ENCODE measurements at places on chromosomes 1 and 21.

GRCh38 chr1:231106347-231106746 lies 55.5 kb upstream of the TRIM67 start:
- DNase-seq = no peak

DNA sequence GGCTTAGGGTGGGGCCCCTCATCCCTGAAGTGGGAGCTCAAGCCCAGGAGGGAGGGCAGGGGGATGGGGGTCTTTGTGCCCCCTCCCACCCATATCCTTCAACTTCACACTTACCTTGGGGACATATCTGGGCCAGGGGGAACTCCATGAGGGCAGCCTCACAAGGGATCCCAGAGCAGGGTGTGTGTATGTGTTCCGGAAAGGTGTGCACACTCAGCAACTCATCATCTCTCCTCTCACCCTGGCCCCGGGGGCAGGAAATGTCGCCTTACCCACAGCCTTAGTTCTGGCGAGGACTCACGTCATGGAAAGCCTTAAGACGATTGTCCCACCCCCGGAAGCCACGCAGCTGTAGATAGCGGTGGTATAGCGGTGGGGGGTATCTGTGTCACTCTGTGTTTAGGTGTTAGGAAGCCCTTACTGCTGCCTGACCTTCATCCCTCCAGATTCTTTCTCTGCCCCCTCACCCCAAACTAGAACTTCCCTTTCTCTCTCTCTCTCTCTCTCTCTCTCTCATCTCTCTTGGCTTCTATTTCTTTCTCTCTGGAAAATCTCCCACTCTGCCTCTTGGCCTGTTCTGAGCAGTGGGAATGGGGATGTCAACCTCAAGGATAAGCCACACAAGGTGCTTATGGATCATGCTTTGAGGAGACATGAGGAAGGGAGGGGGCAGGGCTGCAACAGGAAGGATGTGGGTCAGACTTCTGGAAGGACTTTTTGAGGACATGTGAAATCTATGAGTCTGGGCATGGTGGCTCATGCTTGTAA lies at the start of gene SH2D2A:
TSS of gene SH2D2A (minus strand) at position 288 of the 768 bp plus-strand sequence. CDS start at position 148, 140 bp downstream.
- DNase-seq = peak; percentile 90

DNA sequence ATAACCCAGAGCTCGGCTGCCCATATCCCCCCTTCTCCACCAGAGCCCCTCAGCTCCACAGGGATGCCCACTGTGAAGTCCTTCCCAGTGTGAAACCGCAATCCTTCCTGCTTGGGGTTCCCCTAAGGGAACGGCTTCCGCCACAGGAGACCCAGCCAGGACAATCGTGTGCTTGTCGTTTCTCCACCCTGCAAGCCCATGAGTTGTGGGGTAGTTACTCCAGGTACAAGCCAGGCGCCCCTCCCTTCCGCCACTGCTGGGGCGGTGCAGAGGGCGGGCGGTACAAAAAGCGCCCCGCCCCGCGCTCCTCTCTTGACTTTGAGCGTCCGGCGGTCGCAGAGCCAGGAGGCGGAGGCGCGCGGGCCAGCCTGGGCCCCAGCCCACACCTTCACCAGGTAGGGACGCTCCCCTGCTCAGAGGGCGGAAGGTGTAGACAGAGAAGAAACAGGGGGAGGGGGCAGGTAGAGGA lies at the start of gene TINAGL1:
TSS of gene TINAGL1 (plus strand) at position 315 of the 469 bp plus-strand sequence. CDS start 634 bp downstream, outside the sequence.
- no peak for DNase-seq

DNA sequence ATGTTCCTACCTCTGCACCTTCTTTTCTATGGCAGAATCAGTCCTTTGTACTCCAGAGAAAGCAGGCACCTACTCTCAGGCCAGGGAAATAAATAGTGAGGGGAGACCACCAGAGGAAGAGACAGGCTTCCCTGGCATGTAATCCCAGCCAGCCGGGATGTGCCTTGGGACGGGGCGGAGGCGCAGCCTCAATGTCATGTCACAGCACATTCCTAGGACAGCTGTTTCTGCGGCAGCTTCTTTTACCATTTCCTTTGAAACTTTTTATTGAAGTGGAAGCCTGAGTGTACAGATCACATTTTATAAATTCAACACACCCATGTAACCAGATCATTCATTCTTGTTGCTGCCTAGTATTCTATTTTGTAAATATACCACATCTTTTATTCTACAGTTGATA lies 67.9 kb upstream of the ZNF326 start:
- no peak for DNase-seq

GRCh38 chr1:207811920-207812720 lies 60.3 kb downstream of the CD46 start:
- DNase-seq = no peak

- DNase-seq = no peak
Observed at GRCh38 chr1:1115136-1115785, 628 bp downstream of the C1orf159 start.

- no peak for DNase-seq
Observed at GRCh38 chr21:31730712-31731055, 1.2 kb downstream of the SCAF4 start.

GRCh38 chr1:244207935-244208244 lies 156.8 kb downstream of the ZBTB18 start:
- no peak for DNase-seq

DNA sequence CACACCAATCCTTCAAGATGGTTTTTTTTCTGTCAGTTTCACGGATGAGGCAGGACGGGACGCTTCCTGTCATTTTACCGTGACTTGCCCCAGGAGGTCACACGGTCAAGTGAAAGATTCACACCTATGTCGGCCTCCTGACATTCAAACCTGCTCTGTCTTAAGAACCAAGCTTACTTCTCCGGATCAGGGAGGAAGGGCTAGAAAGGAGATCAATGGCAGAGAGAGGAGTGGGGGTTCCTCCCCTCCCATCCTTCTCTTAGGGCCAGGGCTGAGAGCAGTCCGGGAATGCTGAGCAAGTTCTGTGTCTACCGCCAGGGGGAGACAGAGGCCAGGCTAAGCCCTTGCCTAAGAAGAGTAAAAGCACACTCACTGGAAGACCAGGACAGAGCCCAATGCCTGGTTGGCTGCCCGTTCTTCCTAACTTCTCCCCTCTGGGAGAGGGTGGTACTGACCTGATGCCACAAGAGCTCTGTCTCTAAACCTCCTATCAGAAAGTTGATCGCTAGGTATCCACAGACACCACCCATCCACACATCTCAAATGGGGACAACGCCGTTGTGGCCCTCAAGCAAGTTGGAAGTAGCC lies 1.1 kb upstream of the PPM1J start:
- DNase-seq = peak; percentile 70

DNA sequence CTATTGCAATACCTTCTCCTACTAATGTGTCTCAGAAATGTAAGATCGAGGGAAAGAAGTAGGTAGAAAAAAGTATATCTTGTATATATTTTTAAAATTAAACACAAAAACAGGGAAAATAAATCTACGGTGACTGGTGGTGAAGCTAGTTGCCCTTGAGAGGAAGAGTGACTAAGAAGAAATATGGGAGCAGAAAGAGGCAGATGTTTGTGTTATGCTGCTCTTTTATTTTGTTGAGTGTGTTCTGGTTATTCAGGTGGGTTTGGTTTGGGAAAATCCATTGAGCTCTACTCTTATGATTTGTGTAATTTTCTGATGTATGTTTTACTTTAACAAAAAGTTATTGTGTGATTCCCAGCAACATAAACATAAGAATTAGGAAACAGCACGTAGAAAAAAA lies 444.9 kb upstream of the B3GALT2 start:
- DNase-seq = no peak
